ENCODE measurements at places on chromosomes 2 and 18. TPM values are rescaled to one million over a fixed set of nuclear protein-coding genes. Genes with fewer than 3 reads are reported as not detected.

DNA sequence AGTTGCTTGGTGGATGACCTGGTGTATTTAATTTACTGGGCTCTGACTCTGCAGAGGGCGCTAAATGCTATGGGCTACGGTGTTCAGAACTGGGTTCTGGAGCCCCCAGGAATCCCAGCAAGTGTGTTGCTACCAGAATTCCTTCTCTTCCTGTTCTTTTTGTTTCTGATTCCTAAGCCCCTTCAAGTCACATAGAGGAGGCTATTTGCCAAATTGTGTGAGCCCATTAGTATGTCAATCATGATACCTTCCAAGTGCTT, 358.2 kb upstream of the SPRED2 start:
- DNase-seq, result no peak

GRCh38 chr2:178629463-178629862, 149.2 kb downstream of the PLEKHA3 start:
- DNase-seq, result no peak

GRCh38 chr2:174794851-174795374, 30.6 kb upstream of the CHRNA1 start:
- DNase-seq, result no peak

Gene ADGRF3
- not detected for total RNA-seq

Gene CDH19
- 4.5 TPM for total RNA-seq

Measured in skin of body (tissue), 3 donors.